ENCODE measurements at places on chromosomes 7 and 10.

- DNase-seq = no peak
Observed at GRCh38 chr10:73399063-73399462, 14.8 kb downstream of the ANXA7 start.

DNA sequence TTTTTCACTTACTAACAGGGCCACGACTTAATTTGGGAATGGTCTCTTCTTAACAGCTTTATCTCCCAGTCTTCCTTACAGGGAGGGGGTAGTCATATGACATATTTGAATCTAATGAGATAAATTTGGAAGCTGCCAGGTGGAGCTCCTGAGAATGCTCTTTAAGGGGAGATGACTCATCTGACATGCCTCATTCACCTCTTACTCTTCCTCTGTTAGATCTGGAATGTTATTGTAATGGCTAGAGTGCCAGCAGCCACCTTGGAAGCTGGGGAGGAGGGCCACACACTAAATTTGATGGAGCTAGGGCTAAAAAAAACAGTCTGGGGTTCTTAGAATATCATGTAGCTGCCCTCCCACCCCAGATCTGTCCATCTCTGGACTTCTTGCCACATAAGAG lies 22.7 kb downstream of the HECW1 start:
- DNase-seq = no peak

- DNase-seq = no peak
Observed at GRCh38 chr7:117088623-117089194, 135.4 kb downstream of the ST7 start.

DNA sequence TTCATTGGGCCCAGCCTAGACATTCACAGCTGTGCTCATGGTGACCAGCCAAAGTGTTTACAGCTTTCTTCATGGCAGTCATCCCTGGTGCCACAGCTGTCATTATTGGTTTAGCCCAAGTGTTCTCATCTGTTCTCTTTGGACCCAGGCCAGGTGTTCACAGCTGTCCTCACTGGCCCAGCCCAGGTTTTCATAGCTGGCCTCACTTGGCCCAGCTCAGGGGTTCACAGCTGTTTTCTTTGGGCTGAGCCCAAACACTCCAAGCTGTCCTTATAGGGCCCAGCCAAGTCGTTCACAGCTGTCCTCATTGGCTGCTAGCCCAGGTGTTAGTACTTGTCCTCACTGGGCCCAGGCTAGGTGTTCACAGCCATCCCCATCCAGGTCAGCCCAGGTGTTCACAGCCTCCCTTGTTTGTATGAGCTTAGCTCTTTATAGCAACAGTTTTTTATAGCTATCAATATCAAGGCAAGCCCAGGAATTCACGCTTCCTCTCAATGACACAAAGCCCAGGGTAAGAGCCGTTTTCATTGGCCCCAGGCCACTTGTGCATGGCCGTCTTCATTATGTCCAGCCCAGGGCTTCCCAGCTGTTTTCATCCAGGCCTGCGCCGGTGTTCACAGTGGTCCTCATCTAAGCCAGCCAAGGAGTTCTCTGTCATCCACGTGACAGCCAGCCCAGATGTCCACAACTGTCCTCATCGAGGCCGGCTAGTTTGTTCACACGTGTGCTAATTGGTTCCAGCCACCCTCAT lies 11.6 kb downstream of the FRG2B start:
- DNase-seq = no peak

DNA sequence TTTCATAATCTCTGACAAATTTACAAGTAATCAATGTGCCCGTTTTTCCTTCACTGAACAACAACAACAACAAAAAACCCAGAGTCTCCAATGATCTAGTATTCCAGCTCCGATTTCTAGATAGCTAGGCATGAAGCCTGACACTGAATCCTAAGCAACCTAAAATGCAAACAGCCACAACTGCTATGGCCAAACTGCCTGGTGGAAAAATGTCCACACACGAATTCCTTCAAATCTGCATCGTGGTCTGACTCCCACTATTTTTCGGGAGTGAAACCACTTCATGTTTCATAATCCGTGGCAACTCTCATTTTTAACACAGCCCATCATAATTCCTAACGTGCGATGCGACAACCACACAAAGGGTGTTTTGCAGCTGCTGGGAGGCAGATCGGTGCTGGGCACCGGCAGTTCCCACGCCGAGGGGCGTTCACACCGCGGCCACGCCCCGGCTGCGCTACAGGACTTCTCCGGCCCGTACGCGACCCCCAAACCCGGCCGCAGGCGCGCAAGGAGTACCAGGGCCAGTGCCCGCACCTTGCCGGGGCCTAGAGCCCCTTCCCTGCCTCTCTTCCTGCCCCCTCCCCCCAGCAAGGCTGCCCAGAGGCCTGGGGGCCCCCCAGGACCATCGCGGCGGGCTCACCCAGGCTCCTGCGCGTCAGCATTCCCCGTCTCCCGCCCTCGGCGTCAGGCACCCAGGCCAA lies 814 bp downstream of the RUFY2 start:
- peak; percentile 8 for DNase-seq

GRCh38 chr10:92213049-92213448 lies 77.8 kb downstream of the CPEB3 start:
- DNase-seq = no peak

GRCh38 chr7:152521420-152522337 lies 85.9 kb upstream of the KMT2C start:
- no peak for DNase-seq

DNA sequence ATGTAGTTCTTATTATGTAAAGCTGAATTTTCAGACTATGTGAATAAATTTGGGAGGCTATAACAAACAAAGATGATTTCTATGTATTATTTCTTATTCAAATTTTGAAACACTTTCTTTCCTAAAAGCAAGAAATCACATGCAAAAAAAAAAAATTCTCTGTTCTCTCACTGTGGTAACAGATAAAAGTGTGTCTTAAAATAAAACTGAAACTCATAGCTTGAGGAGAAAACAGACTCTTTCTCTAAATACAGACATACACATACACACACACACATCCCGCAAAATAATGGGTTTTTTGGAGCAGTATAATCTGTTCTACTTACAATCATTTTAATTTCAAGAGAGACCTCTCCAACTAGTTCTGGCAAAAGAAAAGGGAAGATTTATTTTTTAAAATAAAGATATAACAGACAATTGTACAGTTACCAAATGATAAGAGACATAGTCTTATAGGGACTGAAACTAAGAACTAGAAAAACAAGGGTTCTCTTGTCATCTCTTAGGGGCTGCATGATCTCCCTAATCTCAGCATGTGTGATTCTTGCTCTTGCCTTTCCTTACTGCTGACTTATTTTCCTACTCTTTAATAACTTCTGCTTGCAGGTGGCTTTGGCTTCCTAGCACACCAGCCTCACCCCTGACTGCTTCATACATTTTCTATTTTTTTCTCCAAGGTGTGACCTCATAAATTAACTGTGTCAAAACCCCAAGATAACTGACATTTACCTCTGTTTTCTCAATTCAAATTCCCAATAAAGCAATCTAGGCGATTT lies 483.5 kb upstream of the POT1 start:
- DNase-seq = no peak

DNA sequence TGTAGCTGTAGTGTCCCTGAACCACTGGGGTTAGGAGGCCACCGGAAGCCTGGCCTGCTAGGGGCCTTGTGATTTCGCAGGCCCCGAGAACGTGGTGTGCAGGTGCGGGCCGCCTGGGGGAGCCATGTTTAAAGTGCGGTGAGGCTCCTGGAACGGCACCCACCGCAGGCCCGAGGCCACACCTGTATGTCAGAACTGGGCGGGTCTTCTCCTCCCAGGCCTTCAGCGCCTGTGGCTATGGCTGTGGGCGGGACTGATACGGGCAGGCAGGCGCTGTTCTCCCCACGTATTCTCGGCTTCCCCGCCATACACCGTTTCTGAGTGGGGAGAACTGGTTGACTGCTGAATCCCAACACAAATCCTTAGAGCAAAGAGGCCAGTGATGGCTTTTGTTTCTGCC lies 74.8 kb downstream of the DNAJB6 start:
- no peak for DNase-seq

DNA sequence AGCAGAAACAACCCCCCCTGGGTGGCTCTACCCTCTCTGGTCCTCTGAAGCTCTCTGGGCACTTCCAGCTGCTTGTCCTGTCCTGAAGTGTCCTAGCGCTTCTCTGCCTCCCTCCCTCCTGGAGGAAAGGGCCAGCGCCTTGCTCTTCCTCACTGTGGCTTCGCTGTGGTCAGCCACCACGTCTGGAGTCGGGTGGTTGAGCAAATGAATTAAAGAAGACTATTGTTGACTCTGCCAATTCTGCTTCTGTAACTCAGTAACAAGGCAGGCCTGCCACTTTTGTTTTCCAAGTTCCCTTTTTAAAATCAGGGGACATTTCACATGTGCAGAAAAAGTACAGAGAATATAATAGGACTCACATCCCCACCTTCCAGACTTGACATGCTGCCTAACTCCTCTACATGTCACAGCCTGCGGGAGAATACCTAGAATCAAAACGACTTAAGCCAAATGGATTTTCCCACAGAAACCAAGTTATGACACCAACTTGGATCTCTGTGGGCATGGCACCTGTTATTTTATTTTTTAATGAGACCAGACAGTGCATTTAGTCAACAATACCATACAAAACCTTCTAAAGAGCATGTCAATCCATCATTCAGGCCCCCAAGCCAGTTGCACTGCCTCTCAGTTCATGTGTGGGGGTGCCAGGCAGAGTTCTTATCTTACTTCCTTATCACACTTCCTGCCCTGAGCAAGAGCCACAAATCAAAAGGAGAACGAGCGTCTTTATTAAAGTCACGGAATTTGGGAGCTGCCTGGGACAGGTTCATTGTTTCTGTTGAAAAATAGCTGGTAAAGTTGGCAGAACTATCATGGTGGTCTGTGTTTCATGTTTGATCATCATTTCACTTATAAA lies 6.8 kb downstream of the FFAR4 start:
- no peak for DNase-seq

GRCh38 chr7:11221984-11222383 lies 248.3 kb downstream of the PHF14 start:
- DNase-seq = no peak

GRCh38 chr10:49741108-49741995 lies 20.8 kb downstream of the OGDHL start:
- DNase-seq = no peak

DNA sequence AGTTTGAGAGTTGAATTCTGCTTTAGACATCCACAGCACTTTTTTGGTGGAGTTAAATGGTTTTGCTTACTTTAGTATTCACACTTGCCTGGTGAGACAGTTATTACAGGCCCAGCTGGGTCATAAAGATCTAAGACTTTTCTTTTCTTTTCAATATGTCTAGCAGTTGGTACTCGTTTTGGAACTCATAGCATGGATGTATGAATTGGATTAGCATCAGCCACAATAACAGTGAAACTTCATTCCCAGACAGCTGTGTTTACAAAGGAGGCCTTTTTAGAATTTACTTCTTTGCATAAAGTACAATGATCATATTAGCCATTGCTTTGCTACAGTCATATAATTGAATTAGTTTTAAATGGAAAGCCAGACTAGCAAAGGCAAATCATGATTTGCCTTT lies 168.4 kb upstream of the DKK1 start:
- no peak for DNase-seq

DNA sequence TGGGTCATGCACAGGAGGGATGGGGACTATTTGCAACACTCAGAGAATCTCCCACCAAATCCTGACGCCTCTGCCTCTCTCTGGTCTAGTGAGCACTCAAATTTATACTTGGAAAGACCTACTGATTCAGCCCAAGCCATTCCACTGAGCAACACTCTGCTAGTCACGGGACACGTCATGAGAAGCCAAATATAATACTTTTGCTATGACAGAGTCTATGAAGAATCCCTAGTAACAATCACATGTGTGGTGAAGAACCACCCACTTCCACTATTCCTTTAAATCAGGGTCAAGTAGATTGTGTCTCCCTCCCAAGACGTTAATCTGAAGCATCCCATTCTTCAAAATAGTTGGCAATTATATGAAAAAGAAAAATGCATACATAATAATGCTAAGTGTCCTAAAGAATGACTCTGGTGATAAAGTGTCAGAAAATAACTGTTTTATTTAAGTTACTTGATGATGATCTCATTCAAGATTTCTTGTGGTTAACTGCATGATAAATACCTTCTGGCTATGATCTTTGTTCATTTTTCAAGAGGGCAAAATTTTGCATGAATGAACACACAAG lies 28.5 kb downstream of the CHCHD3 start:
- no peak for DNase-seq

DNA sequence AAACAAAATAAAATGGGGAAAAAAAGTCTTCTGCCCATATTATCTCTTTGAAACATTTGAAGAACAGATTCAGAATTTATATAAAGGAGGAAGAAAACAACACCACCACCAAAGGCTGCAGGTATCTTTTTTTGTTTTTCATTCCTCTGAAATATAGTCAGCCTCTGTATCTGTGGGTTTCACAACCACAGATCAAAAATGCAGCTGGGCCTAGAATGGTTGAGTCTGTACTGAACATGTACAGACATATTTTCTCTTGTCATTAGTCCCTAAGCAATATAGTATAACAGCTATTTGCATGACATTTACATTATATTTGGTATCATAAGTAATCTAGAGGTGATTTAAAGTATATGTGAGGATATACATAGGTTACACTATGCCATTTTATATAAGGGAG lies 559.7 kb upstream of the LRRN3 start:
- DNase-seq = no peak

- DNase-seq = no peak
Observed at GRCh38 chr7:80131675-80132435, 2.8 kb upstream of the GNAI1 start.

- no peak for DNase-seq
Observed at GRCh38 chr7:80387634-80388193, 124.2 kb downstream of the GNAT3 start.

- DNase-seq = peak; percentile 33
Observed at GRCh38 chr10:119030421-119031250, 1.1 kb downstream of the NANOS1 start.

GRCh38 chr7:133512560-133512959 lies 259.7 kb downstream of the EXOC4 start:
- no peak for DNase-seq

DNA sequence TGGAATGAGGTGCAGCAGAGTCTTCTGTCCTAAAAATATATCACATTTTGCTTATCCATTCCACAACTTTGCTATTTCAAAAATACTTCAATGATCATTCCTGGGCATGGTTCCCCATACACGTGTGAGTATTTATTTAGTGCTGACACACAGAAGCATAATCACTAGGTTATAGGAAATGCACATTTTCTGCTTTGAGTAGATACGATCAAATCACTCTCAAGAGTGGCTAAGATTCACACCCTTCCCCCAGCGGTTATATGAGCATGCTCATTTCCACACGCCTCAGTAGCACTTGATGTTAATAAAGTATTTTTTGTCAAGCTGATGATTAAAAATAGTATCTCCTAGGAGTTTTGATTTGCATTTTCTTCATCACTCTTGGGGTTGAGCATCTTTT lies 93.5 kb upstream of the LRRC4 start:
- DNase-seq = no peak

- no peak for DNase-seq
Observed at GRCh38 chr10:5956146-5956936, 21.0 kb downstream of the IL15RA start.
